Activated T-cell treated with anti-CD3 and anti-CD28 coated beads, Interleukin-2, amount 50 U/mL, for 72 hours (primary cell): ENCODE measurements at places on chromosomes 2 and 18. TPM values are rescaled to one million over a fixed set of nuclear protein-coding genes. Genes with fewer than 3 reads are reported as not detected.

The EHD3 gene
- total RNA-seq, result 0.95 TPM

GRCh38 chr2:186308347-186308746 lies 177.7 kb upstream of the ZC3H15 start:
- H3K27ac ChIP-seq, result no peak overlapping the region
- H3K36me3 ChIP-seq, result peaks cover 6% of the 10 kb centered on the region
- no peak overlapping the region for H3K4me3 ChIP-seq
- no peaks in the 10 kb centered on the region for H3K27me3 ChIP-seq
- no peaks in the 10 kb centered on the region for H3K4me1 ChIP-seq
- no peak for DNase-seq

The DNAH6 gene
- total RNA-seq, result 1.0 TPM

DNA sequence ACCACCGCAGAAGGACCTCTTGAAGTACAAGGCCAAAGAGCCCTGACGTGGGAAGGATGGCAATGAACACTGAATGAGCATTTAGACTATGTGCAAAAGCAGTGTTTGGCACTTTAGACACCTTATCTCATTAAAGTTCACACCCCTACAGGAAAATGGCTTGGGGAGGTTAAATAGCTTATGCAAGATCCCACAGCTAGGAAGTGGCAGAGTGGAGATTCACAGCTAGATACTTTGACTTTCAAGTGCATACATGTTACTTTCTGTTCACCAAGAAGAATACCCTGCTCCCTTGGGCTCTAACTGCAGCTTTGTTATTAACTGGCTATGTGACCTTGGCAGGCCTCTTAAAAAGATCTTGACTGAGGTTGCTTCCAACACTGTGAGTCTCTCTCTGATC lies 58.2 kb downstream of the ICOS start:
- H3K36me3 ChIP-seq, result peaks cover 4% of the 10 kb centered on the region
- peak overlapping the region; percentile 8 for H3K27ac ChIP-seq
- peaks cover 30% of the 10 kb centered on the region for H3K4me1 ChIP-seq
- H3K4me3 ChIP-seq, result no peak overlapping the region

DNA sequence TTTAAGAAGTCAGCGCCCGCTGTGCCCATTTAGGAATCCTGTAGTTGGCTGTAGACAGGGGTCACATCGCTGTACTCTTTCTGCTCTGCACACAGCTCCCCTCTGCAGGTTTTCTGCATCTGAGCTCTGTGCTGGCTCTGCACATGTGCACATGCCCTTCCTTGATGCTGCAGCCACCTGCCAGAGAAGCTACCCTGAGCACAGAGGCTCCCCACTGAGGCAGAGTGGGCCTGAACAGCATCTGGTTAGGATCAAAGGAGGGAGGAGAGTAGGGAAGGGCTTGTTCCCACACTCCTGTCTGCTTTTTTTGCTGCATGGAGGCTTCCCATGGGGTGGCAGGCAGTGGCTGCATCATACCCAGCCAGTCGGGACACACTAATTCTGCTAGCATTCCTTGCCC lies 238.9 kb downstream of the FHOD3 start:
- peaks cover 4% of the 10 kb centered on the region for H3K4me1 ChIP-seq
- no peaks in the 10 kb centered on the region for H3K27me3 ChIP-seq
- DNase-seq, result no peak

GRCh38 chr2:16396171-16396570 lies 269.5 kb downstream of the CYRIA start:
- H3K4me1 ChIP-seq, result no peaks in the 10 kb centered on the region
- H3K4me3 ChIP-seq, result no peak overlapping the region
- no peak overlapping the region for H3K27ac ChIP-seq
- H3K27me3 ChIP-seq, result no peaks in the 10 kb centered on the region
- no peaks in the 10 kb centered on the region for H3K36me3 ChIP-seq

GRCh38 chr2:120771781-120772208 lies 36.1 kb downstream of the GLI2 start:
- H3K27me3 ChIP-seq, result no peaks in the 10 kb centered on the region
- H3K36me3 ChIP-seq, result no peaks in the 10 kb centered on the region
- no peak overlapping the region for H3K27ac ChIP-seq
- H3K4me3 ChIP-seq, result no peak overlapping the region
- no peaks in the 10 kb centered on the region for H3K4me1 ChIP-seq

The PROM2 gene
- total RNA-seq, result 0.38 TPM

DNA sequence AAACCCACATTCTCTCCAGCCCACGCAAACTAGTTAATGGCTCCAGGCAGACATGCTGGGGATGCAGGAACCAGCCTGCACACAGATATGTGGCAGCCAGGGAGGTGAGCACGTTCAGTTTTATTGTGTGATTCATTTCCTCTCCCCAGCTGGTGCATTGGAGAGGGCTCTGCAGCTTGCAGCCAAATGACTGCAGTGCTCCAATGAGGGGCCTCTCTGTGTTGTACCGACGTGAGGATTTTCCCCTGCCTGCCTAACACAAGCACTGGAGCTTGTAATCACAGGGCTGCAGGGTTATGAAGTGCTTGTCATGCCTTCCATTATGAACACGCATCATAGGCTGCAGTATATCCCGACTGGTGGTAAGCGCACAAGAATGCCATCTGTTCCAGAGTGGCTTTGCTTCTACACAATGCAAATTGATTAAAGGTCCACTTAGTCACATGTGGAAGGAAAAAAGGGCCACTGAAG lies 92.3 kb upstream of the THUMPD2 start:
- H3K4me1 ChIP-seq, result no peaks in the 10 kb centered on the region
- no peak for DNase-seq
- H3K36me3 ChIP-seq, result no peaks in the 10 kb centered on the region
- peaks cover 4% of the 10 kb centered on the region for H3K27me3 ChIP-seq

The RAD51AP2 gene
- total RNA-seq, result not detected

DNA sequence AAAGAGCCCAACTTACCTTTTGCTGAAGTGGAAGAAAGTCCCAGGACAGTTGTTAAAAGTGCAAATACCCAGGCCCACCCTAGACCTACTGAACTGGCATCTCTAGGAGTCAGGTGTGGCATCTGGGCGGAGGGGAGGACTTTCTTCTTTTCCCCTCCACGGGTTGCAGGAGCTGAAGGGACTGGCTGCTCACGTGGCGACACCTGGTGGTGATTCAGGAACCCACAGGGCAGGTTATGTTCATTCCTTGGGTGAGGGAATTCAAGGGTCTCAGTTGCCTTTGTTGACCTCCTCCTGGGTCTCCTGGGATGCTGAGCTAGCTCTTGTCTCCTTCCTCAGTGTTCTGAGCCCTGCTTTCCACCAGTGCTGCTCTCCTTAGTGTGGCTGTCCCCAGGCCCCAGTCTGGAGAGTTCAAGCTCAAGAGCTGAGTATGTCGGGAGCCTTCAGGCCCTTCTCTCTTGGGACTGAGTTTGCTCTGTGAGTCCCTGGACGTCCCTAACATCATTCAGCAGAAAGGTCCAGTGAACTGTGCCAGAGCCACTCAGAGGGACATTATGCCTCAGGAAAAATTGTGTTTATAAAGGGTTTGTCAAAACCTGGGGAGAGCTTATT lies 56.9 kb downstream of the DYSF start:
- no peak overlapping the region for H3K4me3 ChIP-seq
- no peak overlapping the region for H3K27ac ChIP-seq
- no peaks in the 10 kb centered on the region for H3K27me3 ChIP-seq
- peaks cover 4% of the 10 kb centered on the region for H3K4me1 ChIP-seq
- DNase-seq, result peak; percentile 74

DNA sequence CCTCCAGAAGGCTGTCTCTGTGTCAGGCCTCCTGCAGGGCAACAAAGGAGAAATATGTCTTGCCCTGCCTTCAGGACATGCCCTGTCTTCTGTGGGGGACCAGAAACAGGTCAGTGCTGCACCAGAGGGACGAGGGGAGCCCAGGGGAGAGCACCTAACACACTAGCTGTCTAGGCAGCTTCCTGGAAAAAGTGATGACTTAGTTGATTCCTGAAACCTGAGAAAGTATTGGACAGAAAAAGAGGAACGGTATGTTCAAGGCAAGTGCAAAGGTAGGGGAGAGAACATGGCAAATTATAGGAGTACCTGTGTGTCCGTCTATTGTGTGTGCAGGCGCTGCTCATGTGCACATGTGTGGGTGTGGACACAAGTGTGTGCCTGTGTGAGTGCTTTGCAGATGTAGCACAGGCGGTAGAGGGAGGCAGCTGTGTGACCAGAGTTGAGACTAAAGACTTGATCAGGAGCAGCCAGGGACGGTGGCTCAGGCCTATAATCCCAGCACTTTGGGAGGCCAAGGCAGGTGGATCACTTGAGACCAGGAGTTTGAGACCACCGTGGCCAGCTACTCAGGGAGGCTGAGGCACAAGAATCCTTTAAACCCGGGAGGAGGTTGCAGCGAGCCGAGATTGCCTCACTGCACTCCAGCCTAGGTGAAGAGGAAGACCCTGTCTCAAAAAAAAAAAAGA lies 119.5 kb downstream of the GYPC start:
- H3K36me3 ChIP-seq, result no peaks in the 10 kb centered on the region
- peak overlapping the region; percentile 64 for H3K27ac ChIP-seq

GRCh38 chr2:73749314-73749713 lies 12.2 kb upstream of the TPRKB start:
- no peak for DNase-seq
- peaks cover 14% of the 10 kb centered on the region for H3K36me3 ChIP-seq
- no peak overlapping the region for H3K4me3 ChIP-seq
- H3K27ac ChIP-seq, result no peak overlapping the region
- peaks cover 21% of the 10 kb centered on the region for H3K4me1 ChIP-seq
- no peaks in the 10 kb centered on the region for H3K27me3 ChIP-seq

- DNase-seq, result no peak
- peaks cover 2% of the 10 kb centered on the region for H3K36me3 ChIP-seq
- no peak overlapping the region for H3K27ac ChIP-seq
- no peak overlapping the region for H3K4me3 ChIP-seq
Observed at GRCh38 chr2:182715121-182715891, 751 bp upstream of the DNAJC10 start.

DNA sequence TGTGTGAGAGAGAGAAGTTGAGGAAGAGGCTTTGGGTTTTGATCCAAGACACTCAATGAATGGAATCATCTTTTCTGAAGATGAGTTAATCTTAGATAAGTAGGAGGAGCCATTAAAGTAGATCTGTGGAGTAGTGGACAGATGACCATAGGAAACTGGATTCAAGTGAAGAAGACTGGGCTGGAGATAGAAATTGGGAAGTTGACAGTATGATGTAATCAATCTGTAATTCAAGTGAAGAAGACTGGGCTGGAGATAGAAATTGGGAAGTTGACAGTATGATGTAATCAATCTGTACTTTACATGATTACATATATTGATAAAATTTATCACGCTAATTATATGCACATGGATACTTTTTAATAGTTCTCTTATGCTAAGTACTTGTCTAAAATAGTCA lies 92.8 kb downstream of the PHLPP1 start:
- no peak for DNase-seq
- H3K4me3 ChIP-seq, result no peak overlapping the region
- H3K36me3 ChIP-seq, result no peaks in the 10 kb centered on the region
- H3K4me1 ChIP-seq, result peaks cover 12% of the 10 kb centered on the region
- no peaks in the 10 kb centered on the region for H3K27me3 ChIP-seq

The AFF3 gene
- total RNA-seq, result 2.6 TPM

DNA sequence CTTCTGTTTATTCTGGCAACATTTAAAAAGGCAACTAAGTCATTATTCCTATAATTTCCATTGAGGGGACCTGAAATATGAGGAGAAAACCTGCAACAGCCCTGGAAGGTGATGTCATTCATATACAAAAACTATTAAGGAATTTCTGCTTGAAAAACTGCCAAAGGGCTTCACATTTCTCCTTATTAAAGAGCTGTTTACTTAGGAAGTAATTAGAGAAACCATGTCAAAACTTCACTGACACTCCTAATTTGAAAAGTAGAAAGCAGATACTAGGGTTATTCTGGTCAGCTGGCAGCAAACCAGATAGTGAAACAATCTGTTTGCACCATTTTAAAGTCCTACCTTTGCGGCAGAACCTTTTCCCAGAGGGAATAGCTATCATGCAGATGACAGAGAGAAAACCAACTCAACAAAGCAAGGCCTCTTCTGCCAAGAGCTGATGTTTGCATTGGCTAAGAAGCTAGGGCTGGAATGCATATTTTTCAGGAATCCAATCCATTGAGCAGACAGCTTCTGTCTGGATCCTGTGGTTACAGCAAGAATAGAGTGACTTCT lies 592.2 kb upstream of the SYT4 start:
- H3K27me3 ChIP-seq, result no peaks in the 10 kb centered on the region
- no peaks in the 10 kb centered on the region for H3K36me3 ChIP-seq
- H3K27ac ChIP-seq, result no peak overlapping the region
- no peak for DNase-seq
- H3K4me3 ChIP-seq, result no peak overlapping the region
- no peaks in the 10 kb centered on the region for H3K4me1 ChIP-seq

The ASB18 gene
- total RNA-seq, result not detected

The HOXD11 gene
- total RNA-seq, result not detected

DNA sequence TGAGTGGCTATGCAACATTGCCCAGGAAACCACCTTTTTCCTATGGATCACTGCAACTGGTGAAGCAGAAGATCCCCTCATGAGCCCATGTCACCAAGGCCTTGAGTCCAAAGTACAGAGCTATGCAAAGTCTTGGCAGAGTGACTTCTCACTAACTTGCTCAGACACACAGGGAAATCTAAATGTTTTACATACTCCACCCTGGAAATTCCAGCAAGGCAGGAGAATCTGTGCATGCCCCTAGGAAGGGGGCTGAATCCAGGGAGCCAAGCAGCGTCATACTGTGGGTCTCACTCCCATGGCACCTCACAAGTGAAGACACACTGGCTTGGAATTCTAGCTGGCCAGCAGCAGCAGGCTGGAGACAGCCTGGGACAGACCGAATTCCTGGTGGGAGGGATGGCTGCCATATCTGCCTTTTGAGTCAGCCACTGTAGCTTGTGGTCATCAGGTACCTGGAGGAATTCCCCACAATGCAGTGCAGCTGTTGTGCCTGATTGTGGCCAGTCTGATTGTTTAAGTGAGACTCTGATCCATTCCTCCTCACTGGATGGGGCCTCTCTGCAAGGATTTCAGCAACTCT lies 1817.4 kb downstream of the SUCLG1 start:
- H3K36me3 ChIP-seq, result no peaks in the 10 kb centered on the region
- no peaks in the 10 kb centered on the region for H3K4me1 ChIP-seq
- H3K27ac ChIP-seq, result no peak overlapping the region
- H3K27me3 ChIP-seq, result no peaks in the 10 kb centered on the region
- DNase-seq, result no peak
- H3K4me3 ChIP-seq, result no peak overlapping the region

DNA sequence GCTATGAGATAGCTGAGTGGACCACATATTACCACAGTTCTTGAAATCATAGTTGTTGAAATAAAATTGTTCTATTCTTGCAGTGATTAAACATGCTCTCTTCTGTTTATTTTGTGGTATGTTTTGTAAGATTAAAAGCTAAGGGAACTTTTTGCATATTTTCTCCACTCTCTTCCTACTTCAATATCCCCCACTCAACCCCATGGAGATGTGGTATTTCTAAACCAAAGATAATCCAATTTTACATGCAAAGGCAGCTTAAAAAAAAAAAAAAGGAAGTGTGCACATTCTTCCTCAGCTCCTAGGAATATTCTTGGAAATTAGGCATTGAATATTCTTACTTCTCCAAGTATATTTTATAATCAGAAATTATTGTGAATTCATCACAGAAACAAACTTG lies 15.0 kb upstream of the PAX3 start:
- peaks cover 12% of the 10 kb centered on the region for H3K4me1 ChIP-seq
- H3K4me3 ChIP-seq, result no peak overlapping the region
- H3K27me3 ChIP-seq, result peaks cover 87% of the 10 kb centered on the region
- H3K27ac ChIP-seq, result peak overlapping the region; percentile 28
- H3K36me3 ChIP-seq, result no peaks in the 10 kb centered on the region
